ENCODE measurements at places on chromosomes 13 and 19. TPM values are rescaled to one million over a fixed set of nuclear protein-coding genes. Genes with fewer than 3 reads are reported as not detected.

FGF22 gene
- 0.17 TPM for total RNA-seq

- peak; percentile 41 for DNase-seq
Observed at GRCh38 chr19:44050740-44051649, 841 bp upstream of the ZNF223 start.

DNA sequence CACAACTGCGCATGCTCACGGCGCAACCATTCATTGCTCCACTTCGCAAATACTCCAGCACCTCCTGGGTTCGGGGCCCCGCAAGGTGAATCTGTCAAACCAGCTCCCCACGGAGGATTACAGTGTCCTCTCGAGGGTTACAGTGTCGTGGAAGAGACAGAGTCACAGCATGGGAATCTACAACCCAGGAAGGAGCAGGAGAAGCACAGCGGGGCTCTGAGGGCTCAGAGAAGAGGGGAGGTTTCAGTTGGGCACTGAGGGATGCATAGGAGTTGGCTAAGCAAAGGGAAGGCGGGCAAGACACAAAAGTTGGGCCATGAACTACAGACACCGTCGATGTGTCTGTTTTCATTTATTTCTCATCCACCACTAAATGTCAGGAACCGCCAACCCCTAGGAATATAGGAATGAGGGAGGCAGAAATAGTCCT, 1.0 kb upstream of the GTF2F1 start:
- no peak for DNase-seq

- no peak for DNase-seq
Observed at GRCh38 chr13:57739089-57739488, 107.5 kb downstream of the PCDH17 start.

DNA sequence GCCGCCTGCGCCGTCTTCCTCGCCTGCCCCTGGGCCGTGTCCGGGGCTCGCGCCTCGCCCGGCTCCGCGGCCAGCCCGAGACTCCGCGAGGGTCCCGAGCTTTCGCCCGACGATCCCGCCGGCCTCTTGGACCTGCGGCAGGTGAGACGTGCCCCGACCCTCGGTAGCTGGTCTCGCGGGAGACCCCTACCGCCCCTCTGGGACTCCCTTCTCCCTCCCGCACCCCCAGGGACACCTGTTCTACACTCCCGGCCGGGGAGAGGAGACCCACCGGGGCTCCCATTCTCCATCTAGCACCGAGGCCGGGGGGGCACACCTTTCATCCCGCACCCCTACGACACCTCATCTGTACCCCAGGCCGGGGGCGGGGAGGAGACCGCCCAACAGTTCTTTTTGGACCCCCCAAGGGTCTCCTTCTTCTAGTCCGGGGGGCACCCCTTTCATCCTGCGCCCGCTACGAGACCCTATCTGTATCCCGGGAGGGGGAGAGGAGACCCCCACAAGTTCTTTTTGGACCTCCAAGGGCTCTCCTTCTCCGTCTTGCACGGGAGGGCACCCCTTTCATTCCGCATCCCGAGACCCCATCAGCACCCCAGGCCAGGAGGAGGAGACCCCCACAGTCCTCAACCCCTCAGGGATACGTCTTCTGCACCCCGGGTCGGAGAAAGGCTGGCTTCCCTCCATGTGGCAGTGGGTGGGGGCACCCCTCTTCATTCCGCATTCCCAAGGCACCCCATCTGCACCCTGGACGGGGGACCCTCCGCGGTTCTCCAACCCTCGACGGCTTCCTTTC, 533 bp downstream of the TNFSF9 start:
- no peak for DNase-seq
